WTC11 (cell line): ENCODE measurements at places on chromosomes 3 and 15. TPM values are rescaled to one million over a fixed set of nuclear protein-coding genes. Genes with fewer than 3 reads are reported as not detected.
A peak's percentile ranks its signal among the peaks of the same experiment; 100 is the strongest.

Gene NECTIN3
- total RNA-seq: 19.9 to 24.8 TPM (median 23.0 TPM) in 3 replicates

DNA sequence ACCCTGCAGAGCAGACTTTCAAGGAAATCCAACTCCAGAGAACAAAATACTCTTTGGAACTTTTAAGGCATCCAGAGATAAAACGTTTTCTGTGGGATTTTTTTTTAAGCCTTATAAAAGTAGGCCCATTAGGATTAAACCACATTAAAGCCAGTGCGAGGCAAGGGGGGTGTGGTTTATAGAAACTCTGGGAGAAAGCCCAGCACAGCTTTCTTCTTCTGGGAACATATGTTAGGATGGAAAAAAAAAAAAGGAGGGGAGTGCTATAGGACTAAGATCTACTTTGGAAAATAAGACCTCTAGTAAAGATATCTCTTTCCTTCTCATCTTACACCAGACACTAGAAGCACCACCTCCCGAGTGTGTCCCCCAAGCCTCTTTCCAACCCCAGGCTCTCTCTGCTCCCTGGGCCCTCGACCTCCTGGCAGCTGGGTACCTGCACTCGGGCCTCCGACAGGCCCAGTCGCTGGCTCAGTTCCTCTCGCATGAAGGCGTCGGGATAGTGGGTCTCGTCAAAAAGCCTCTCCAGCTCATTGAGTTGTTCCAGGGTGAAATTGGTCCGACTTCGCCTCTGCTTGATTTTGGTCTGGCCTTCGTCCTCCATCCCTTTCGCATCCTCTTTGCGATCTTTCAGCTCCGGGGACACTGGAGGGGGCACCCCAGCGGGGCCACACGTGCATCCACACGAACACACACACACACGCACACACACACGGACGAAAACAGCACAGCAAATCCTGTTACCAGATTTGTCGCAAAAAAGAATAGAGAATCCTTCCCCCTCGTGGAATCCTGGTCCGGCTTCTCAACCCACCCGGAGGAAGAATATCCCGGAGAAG, 3.8 kb downstream of the SHOX2 start:
- peaks cover 51% of the 10 kb centered on the region for H3K4me1 ChIP-seq
- peak overlapping the region; percentile 78 for H3K4me3 ChIP-seq
- H3K27me3 ChIP-seq: peaks cover 100% of the 10 kb centered on the region
- H3K36me3 ChIP-seq: no peaks in the 10 kb centered on the region
- no peak overlapping the region for H3K27ac ChIP-seq

GRCh38 chr3:23402728-23403492, 199.8 kb downstream of the UBE2E2 start:
- H3K36me3 ChIP-seq: no peaks in the 10 kb centered on the region
- no peak for DNase-seq
- no peaks in the 10 kb centered on the region for H3K27me3 ChIP-seq
- no peak overlapping the region for H3K4me3 ChIP-seq
- no peak overlapping the region for H3K27ac ChIP-seq
- peaks cover 31% of the 10 kb centered on the region for H3K4me1 ChIP-seq

DNA sequence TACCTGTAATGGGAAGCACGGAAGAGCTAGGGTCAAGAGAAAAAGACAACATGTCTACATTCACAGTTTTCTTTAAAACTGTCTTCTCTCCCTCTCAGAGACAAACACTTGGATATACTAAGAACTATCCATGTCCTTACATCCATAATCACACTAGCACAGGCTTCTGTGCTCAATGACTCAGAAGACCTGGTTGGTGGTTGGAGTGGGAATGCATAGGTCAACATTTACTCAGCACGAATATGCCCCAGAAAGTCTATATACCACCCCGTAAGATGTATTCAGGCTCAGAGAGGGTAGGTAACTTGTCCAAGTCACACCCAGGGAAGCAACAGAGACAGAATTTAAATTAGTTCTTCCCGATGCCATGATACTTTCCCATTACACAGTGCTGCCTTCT, 891.1 kb downstream of the TUSC7 start:
- H3K27ac ChIP-seq: no peak overlapping the region
- H3K4me3 ChIP-seq: no peak overlapping the region
- H3K4me1 ChIP-seq: peaks cover 26% of the 10 kb centered on the region
- no peaks in the 10 kb centered on the region; the same call in 1 of the 2 replicates for H3K27me3 ChIP-seq
- H3K36me3 ChIP-seq: no peaks in the 10 kb centered on the region

DNA sequence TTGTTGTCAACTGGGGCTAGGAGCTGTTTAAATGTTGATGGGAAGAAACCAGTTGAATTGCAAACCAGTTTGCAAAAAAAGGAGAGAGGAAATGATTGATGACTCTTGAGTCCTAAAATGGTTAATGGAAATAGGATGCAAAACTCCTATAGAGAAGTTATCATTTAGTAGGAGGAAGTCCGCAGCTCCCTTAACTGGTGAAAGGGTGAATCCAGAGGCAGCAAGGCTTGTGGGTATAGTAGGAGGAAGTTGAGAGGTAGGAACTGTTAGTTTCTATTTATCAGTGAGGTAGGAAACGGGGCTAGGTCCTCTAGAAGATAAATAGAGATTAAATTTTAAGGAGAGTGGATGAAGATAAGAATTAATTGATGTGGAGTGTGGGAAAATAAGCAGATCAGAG, 15.4 kb downstream of the IREB2 start:
- H3K4me3 ChIP-seq: peak overlapping the region; percentile 15; the same call in 1 of the 2 replicates
- no peaks in the 10 kb centered on the region for H3K27me3 ChIP-seq
- peaks cover 2% of the 10 kb centered on the region for H3K36me3 ChIP-seq
- peak overlapping the region; percentile 67 for H3K27ac ChIP-seq
- peaks cover 46% of the 10 kb centered on the region for H3K4me1 ChIP-seq

DNA sequence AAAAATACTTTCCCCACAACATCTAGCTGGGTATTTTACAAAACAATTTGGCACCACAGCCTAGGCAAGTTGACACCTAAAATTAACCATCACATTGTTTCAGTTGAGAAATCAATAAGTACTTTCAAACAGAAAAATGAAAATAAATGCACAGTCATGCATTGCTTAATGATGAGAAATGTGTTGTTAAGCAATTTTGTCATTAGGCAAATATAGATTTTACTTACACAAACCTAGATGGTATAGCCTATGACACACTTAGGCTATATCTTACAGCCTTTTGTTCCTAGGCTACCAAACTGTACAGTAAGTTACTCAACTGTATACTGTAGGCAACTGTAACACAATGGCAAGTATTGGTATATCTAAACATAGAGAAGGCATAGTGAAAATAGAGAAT, 608.6 kb upstream of the BCHE start:
- no peaks in the 10 kb centered on the region for H3K27me3 ChIP-seq
- no peak for DNase-seq
- H3K4me1 ChIP-seq: peaks cover 13% of the 10 kb centered on the region
- no peaks in the 10 kb centered on the region for H3K36me3 ChIP-seq

- H3K27me3 ChIP-seq: no peaks in the 10 kb centered on the region
- no peak overlapping the region for H3K27ac ChIP-seq
- H3K36me3 ChIP-seq: peaks cover 4% of the 10 kb centered on the region
- H3K4me1 ChIP-seq: peaks cover 35% of the 10 kb centered on the region
- no peak overlapping the region for H3K4me3 ChIP-seq
These were observed 4.9 kb downstream of the LIMD1 start for GRCh38 chr3:45599424-45599886.

DNA sequence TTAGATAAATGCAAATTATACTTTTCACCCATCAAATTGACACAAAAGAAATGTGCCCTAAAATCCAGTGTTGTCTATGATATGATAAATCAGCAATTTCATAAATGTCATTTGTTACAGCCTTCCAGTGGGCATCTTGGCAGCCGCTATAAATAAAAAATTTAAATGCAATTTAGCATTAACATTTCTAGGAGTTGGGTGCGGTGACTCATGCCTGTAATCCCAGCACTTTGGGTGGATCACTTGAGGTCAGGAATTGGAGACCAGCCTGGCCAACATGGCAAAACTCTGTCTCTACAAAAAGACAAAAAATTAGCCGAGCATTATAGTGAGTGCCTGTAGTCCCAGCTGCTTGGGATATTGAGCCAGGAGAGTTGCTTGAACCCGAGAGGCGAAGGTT, 65.9 kb upstream of the POMGNT2 start:
- H3K36me3 ChIP-seq: peaks cover 16% of the 10 kb centered on the region
- no peak overlapping the region for H3K27ac ChIP-seq
- peaks cover 3% of the 10 kb centered on the region for H3K27me3 ChIP-seq

DNA sequence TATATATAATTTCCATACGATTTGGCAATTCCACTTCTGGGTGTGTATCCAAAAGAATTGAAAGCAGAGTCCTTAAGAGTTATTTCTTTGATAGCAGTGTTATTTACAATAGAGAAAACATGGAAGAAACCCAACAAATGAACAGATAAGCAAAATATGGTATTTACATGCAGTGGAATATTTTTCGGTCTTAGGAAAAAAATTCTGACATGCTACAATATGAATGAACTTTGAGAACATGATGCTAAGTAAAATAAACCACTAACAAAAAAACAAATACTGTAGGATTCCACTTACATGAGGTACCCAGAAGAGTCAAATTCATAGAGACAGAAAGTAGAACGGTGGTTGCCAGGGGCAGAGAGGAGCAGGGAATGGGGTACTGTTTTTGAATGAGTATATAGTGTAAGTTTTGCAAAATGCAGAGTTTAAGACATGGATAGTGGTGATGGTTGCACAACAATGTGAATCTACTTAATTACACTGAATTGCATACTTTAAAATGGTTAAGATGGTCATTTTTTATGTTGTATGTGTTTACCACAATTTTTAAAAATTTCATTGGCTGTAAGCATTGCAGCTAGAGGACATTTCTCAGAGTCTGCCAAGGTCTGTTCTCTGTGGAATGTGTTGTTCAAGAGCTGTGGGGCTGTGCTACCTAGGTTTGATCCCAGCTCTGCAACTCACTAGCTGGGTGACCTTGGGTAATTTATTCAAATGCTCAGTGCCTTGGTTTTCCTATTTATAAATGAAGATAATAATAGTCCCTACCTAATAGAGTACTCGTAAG, 122.1 kb downstream of the MEX3B start:
- H3K27me3 ChIP-seq: no peaks in the 10 kb centered on the region; the same call in 1 of the 2 replicates
- no peaks in the 10 kb centered on the region for H3K4me1 ChIP-seq
- no peak overlapping the region for H3K4me3 ChIP-seq
- peaks cover 26% of the 10 kb centered on the region for H3K36me3 ChIP-seq

DNA sequence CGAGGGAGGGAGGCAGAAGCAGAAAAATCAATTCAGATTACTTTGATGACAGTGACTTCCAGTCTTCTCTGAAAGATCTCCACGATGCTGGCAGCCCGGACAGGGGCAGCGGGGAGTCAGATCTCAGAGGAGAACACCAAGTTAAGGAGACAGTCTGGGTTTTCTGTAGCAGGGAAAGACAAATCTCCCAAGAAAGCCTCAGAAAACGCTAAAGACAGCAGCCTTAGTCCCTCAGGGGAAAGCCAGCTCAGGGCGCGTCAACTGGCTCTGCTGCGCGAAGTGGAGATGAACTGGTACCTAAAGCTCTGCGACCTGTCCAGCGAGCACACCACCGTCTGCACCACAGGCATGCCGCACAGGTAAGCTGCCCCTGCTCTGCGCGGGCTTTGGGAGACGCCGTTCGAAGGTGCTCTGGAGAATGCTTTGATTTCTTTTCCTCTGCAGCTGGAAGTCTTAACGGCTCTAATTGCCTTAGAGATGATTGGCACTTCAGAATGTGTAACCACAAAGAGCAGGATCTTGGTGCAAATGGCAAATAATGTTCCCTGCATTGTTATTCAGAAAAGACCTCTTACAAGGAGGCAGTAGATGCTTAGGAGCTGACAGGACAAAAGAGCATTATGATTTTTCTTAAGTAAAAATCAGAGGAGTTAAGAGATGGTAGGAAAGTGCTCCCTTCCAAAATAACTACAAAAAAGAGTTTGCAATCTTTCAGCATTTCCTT, at the start of gene KCNAB1:
Gene KCNAB1, plus strand, starts transcription at position 51 of the 724 bp plus-strand sequence.
- no peaks in the 10 kb centered on the region for H3K36me3 ChIP-seq
- no peaks in the 10 kb centered on the region for H3K27me3 ChIP-seq
- H3K4me1 ChIP-seq: peaks cover 12% of the 10 kb centered on the region
- H3K27ac ChIP-seq: no peak within 1 kb of the TSS

DNA sequence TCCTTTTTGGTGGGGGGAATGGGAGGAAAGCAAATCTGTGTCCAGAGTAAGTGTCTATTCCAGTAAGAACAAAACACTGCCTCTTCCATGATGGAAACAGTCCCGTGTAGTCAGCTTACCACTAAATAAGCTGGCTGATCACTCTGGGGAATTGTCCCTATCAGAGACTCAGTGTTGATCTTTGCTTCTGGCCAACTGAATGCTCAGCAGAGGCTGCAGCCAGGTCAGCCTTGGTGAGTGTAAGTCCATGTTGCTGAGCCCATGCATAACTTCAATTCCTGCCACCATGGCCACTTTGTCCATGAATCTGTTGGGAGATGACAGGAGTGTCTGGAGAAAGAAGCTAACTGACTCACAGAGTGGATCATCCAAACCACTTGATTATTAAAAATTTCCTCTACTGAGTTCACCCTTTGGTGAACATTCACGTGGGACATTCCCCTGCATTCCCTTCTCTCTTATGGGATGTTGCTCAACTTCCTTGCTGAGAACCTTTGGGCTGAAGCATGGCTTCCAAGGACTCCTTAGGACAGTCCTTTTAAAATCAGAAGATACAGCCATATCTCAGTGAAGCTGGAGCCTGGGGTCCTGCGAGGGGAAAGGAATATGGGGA, 33.9 kb upstream of the XCR1 start:
- no peak for DNase-seq
- no peaks in the 10 kb centered on the region for H3K4me1 ChIP-seq
- no peaks in the 10 kb centered on the region for H3K27me3 ChIP-seq
- H3K4me3 ChIP-seq: no peak overlapping the region
